ENCODE measurements at places on chromosomes 5 and 9.
A peak's percentile ranks its signal among the peaks of the same experiment; 100 is the strongest.

DNA sequence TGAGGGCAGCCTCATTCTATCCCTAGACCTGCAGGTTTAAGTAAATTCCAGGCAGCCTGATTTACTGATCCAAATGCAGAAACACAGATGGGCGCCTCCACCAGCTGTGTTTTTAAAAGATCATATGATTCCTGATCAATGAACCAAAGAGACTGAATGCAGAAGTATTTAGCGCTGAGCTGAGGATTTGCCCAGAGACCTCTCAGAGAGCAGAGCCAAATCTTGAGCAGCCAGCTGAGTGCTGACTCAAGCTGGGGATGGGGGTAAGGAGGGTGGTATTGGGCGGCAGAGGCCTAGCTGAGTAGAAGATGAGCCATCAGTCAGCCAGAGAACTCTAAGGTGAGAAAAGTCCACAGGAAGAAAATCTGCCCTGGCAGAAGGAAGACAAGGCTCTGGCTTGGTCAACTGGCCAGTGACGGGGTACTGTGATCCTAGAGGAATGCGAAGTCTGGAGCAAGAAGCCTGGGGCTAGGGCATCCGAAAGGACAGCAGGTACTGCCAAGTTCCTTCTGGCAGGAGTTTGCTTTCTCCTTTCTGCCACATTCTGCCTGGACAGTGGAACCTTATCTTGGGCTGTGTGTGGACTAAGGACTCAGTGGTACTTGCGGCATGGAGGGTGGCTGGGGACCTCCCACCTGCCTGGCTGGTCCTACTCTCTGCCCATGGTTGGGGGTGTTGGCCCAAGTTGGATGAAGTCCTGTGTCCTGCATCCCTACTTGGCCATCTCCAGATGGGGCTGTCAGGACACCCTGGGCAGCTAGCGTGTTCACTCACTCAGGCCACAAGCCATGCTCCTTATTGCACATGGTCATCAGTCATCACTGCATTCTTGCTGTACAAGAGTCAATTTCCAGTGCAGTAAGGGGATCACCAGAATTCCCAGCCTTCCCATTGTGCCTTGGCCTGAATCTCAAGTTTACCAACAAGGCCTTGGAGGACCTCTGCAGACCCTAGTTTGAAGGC is 34.5 kb upstream of the CDKN2AIPNL start:
- DNase-seq = no peak

DNA sequence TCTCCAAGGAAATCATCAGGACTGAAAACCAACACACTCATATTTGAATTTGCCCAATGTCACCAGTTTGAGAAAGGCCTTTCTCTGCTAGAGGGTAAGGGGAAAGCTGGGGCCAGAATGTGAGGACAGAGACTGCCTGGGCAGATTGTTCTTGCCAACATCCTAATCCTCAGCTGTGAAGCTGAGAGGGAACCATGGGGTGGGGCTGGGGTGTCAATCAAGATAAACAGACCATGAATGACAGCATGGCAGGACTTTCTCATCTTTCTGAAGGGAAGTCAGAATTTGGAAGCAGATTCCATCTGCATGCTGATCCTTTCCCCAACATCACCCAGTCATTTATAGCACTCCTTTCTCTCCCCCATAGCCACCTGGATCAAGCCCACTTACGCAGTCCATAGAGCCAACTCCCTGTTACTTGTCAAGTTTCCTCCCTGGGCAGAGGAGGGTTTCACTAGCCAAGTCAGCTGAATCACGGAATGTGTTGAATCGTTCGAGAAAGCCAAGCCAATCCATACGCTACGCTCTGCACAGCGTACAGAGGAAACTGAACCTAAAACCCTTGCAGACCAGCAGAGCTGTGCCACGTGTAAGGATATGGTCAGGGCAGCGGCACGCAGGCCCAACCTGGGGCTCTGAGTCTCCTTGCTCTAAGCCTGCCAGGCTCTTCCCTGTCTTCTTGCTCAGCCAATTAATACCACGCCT is 14.9 kb downstream of the GLDC start:
- DNase-seq = no peak

GRCh38 chr9:33908749-33909148 is 91.8 kb downstream of the UBE2R2 start:
- no peak for DNase-seq

DNA sequence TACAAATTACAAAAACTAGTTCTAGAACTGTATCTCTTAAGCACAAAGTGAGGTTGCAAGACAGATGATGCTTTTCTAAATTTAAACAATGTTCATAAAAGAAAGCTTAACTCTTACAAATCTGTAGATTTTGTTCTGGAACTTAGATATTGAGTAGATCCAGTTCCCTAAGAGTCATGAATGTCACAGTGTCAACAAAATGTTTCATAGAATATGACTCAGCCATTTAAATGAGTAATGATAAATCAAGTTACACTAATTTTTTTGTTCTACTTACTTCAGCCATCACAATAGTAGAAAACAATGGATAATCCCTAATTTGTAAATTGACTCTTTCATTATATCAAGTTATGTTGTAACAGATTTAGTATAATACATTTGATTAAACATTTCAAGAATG is 239.7 kb downstream of the MEF2C start:
- peak; percentile 26 for DNase-seq

GRCh38 chr9:114149765-114150340 is 5.5 kb upstream of the COL27A1 start:
- peak; percentile 74 for DNase-seq

GRCh38 chr9:133701981-133702797 is 36.0 kb downstream of the SARDH start:
- no peak for DNase-seq

- DNase-seq = peak; percentile 62
These were observed 61.2 kb upstream of the JAK2 start for GRCh38 chr9:4923580-4924544.

- no peak for DNase-seq
These were observed 3.3 kb upstream of the VLDLR start for GRCh38 chr9:2618289-2618688.

DNA sequence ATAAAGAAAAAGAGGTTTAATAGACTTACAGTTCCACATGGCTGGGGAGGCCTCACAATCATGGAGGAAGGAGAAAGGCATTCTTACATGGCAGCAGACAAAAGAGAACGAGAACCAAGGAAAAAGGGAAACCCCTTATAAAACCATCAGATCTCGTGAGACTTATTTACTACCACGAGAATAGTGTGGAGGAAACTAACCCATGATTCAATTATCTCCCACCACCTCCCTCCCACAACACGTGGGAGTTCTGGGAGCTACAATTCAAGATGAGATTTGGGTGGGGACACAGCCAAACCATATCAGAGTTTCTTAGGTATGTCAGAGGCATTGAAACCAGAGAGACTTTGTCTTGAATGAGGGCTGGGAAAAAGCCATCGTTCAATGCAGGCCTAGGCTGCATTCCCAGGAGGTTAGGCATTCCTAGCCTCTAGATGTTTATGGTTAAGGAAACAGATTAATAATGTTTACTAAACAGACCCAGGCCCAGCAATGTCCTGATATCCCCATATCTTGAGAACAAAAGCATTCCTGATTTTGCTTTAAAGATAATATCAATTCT is 7.5 kb upstream of the PAIP1 start:
- DNase-seq = no peak

- no peak for DNase-seq
These were observed 8.5 kb downstream of the GRHPR start for GRCh38 chr9:37430841-37431597.

DNA sequence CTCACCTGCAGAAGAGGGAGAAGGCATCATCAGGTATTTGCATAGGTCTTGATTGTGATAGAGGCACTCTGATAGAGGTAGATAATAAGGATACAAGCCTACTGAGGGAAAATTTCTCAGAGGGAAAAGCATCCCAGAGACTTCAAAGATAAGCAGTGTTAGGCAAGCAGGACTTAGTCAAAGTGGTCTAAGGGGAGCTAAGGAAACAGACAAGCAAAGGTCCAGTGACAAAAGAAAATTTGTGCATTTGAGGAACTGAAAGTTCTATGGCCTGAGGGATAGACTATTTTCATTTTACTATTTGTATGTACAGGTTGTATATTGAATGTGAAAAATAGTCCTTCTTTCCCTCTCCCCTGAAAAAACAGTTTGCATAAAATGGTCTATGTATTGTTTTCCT is 27.4 kb downstream of the OXCT1 start:
- no peak for DNase-seq
